IPS DF 19.7 (cell line): ENCODE measurements at places on chromosomes 11 and 22.

DNA sequence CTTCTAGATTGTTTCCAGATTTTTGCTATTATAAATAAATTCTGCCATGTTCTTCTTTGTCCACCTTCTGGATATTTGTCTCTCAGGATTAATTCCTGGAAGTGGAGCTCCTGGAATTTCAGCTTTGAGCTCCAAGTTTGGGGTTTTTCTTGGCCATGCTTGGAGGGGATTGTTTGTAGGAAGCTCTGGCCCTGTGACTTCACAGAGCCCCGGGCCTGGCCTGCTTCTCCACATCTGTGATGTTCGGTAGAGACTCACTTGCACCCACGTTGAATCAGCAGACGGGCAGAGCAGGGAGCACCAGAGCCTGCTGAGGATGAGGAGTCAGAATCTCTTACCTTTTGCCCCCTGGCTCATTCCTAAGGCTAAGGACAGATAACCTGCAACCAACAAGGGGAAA lies 35.7 kb downstream of the LRRC32 start:
- no peak for DNase-seq

DNA sequence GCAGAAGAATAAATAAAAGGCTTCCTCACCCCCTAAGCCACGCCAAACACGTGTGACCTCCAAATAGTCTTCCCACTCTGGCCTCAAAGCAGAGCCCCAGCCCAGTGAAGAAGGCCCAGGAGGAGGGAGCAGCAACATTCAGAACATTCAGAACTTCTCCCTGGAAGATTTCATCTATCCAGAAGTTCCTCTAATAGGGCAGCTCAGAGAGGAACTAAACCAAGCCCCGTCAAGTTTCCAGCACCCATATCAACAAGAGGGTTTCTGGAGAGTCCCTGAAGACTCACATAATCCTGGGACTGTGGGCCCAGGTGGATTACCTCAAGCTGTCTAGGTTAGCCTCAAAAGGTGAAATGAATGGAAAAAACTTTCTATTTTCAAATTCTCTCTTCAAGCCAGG lies 39.4 kb downstream of the PC start:
- DNase-seq = no peak

DNA sequence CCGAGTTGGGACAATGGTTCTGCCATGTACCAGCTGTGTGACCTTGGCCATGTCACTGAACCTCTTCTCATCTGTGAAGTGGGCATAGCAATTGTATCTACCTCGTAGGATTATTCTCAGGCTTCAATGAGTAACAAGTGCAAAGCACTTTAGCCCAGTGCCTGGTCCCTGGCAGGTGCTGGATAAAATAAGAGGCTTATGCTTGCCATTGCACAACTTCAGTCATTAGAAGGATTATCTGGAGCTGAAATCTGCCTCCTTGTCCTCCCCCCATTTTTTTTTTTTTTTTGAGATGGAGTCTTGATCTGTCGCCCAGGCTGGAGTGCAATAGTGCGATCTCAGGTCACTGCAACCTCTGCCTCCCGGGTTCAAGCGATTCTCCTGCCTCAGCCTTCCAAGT lies 7.2 kb downstream of the SMTNL1 start:
- no peak for DNase-seq

GRCh38 chr11:88544656-88545280 lies 207.2 kb upstream of the CTSC start:
- DNase-seq = no peak

DNA sequence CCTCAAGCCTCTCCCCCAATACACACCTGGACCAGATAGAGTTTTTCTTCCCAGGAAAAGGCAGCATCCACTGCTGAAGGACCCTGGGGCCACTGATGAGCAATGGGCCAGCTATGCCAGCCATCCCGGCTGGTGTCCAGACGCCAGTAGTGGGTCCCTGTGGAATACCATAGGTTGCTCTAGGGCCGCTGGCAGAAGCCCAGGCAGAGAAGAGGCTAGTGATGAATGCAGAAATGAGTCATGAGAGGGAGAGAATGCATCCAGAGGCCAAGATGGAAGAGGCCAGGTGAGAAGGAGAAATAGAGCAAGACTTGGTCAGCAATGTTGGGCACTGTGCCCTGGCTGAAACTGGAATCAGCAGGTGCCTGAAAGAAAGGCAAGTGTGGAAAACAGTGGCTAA lies 8.9 kb downstream of the HPX start:
- DNase-seq = no peak

- no peak for DNase-seq
Observed at GRCh38 chr22:35159343-35159742, 93.4 kb downstream of the ISX start.

GRCh38 chr22:33971561-33971961 lies 51.3 kb upstream of the LARGE1 start:
- DNase-seq = no peak

GRCh38 chr11:121268581-121268980 lies 24.0 kb upstream of the SC5D start:
- no peak for DNase-seq

DNA sequence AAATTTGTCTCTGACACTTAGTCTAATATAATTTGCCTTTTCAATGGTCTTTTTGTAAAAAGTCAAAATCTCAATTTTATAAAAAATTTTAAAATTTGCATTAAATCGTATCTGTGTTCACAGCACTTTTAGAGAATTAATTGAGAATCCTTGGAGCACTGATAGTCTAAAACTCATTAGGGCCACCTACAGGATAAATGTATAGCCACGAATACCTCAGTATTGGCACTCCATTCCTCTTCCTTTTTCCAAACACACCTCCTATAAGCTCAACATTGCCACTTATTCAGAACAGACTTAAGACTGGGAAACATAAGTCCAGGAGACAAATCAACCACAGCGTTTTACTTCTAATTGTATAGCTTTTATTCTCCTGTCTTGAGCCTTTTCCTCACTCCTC lies 776.0 kb upstream of the ARHGAP42 start:
- DNase-seq = no peak

GRCh38 chr11:44590769-44591168 lies 25.3 kb downstream of the CD82 start:
- DNase-seq = no peak

DNA sequence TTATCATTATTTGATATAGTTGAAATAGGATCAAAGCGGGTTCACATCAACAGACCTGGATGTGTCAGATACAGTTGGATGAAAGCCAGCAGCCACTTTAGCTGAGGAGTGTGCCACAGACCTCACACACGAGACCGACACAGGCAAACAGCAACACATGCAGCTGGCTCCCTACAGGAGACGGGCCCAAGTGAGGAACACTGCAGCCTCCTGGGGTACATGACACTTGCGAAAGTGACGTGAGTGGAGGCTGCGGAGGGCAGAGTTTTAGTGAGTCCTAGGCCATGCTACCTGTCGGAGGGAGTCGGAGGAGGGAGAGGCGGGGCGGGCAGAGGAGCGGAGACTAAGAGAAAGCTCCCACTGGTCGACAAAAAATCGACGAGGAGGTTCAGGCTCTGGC lies 100.9 kb upstream of the BID start:
- DNase-seq = no peak

DNA sequence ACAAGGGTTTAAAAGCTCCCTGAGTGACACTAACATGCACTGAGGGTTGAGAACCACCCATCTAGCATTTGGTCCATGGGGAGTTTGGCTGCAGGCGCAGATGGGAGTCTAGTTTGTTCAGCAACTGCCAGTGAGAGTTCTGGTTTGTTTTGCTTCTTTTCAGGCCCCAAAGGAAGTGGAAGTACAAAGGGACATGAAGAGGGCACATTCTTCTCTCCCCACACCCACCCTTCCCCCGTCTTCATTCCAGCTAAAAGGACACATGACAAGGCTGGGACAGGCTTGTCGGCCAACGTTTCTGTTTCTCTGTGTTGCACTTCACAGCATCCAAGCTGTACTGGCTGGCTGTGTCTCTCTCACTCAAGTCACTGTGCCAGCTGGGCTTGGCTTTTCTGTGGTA lies 8.2 kb upstream of the ENDOD1 start:
- no peak for DNase-seq

DNA sequence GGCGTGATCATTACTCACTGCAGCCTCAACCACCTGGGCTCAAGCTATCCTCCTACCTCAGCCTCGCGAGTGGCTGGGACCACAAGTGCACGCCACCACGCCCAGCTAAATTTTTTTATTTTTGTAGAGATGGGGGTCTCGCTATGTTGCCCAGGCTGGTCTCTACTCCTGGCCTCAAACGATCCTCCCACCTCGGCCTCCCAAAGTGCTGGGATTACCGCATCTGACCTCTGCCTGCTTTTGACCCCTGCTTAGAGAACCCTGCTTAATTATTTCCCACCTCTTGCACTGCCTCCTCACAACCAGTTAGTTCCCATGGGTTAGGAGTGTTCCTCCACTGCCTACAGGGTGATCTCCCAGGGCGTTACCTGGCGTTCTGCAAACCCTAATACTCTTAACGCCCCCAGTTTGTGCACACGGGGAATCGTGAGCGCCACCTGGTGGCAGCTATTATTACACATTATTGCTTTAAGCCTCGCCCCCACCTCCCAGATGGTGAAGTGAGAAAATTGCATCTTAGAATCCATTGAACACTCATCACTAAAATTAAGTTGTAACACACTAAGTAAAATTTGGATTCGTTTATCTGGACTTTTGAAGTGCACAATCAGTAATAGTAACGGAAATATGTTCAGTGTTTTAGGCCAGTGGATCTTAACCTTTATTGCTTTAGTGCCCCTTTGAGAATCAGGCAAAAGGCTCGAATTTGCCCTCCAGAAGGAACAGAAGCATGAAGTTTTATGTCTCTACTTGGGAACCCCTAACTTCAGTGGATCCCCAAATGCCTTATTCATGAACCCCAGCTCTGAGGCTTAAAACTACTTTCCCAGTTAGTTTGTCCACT lies 61.4 kb upstream of the ASPHD2 start:
- DNase-seq = no peak

DNA sequence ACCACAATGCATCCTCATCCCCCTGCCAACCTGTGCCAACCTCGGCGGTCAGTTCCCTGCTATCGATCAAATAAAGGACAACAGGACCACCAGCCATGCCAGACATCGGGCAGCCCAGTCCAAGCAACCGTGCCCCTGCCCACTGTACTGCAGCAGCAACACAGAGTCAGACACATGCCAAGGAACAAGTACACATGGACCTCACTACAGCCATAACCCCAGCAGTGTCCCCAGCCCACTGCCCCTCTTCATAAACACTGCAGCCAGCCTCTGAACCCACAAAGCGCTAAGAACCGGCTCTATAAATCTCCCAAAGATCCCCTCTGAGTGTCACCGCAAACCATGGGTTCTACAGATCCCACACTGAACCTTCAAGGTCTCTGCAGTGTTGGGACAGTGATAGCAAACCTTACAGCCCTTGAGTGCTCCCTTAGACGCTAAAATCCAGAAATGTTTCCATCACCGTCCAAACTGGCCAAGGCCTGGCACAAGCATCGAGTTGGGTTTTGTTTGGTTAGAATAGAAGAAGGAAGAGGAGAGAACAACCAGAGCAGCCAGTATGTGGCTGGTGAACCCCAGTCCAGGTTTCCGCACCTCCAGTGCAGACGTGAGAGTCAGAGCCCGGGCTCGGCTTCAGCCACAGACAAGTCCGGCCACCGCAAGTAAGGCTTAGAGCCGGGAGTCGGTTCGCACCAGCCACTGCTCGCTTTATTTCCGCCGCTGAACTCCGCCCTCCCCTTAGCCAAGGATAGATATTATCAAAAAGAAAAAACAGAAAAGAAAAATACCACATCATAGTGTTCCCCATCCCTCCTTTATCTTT lies 7.9 kb downstream of the PAX6 start:
- no peak for DNase-seq
